ENCODE measurements at places on chromosomes 1 and 21. TPM values are rescaled to one million over a fixed set of nuclear protein-coding genes. Genes with fewer than 3 reads are reported as not detected.

The KCND3 gene
- under 0.01 TPM for total RNA-seq

The ANKRD34A gene
- total RNA-seq: 0.56 TPM

DNA sequence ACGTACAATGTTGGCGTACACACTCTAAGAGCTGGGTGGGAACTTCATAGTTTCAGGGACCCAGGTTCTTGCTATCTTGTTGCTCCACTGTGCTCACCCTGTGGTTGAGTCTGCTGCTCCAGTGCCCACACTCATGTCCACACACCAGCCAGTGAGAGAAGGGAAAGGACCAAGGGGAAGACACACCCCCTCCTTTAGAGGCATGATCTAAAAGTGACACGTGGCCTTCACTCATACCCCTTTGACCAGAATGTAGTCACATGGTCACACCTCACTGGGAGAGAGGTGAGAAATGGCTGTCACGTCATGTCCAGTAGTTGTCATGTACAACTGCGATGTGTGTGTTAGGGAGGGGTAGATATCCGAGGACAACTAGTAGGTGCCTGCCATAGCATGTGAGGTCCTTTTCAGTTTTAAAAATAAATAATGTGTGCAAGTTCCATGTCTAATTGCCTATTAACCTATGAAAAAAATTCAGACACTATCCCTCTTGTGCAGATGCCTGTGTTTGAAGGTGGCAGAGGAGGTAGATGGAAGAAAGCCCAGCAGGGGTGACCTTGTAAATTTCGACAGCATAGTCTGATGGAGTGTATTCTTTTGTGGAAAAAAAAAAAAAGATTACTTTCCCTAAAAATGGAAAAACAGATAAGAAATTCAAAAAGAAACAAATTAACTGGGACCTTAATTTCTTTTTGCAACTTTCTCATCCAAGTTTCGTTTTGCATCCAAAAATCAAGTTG lies 149.6 kb downstream of the C1orf21 start:
- H3K27me3 ChIP-seq: no peaks in the 10 kb centered on the region
- H3K4me1 ChIP-seq: no peaks in the 10 kb centered on the region
- H3K27ac ChIP-seq: no peak overlapping the region
- DNase-seq: no peak

DNA sequence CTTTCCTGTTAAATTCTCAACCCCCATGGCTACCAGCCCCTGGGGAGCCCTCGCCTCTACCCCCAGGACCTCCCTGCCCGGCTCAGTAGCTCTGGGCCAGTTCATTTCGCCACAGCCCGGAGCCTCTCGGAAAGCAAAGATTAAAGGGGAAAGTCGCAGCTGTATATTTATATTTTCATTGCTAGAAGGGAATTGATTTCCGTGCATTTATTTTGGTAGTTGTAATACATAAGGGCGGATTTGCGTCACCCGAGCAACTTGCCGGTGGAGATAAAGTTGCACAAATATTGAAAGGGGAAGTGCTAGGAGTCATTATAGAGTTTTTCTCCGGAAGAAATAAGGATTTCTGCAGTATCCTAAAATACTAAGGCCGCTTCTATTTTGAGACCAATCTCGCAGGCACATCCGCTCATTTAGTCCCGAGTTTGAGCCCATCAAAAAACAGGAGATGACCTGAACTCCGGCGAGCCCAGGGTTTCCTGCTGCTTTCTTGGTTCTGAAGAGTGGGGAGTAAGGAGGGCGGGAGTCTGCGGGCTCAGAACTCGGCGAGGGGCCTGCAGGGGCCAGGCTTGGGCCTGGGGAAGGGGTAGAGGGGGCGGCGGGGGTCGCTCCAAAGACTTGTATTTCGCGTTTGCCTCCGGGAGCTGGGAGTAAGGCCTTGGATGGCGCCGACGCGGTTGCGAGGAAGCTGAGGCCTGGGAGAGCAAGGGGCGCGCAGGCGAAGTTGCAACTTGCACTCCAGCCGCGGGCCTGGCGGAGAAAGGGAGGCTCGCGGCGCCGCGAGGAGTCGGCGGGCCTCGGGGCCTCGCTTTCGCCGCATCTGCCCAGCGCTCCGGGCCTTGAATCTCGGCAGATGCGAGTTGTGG lies 2.5 kb upstream of the HLX start:
- H3K27ac ChIP-seq: no peak overlapping the region
- peaks cover under 1% of the 10 kb centered on the region for H3K36me3 ChIP-seq
- no peak overlapping the region for H3K4me3 ChIP-seq
- DNase-seq: no peak
- peaks cover under 1% of the 10 kb centered on the region for H3K4me1 ChIP-seq
- H3K27me3 ChIP-seq: no peaks in the 10 kb centered on the region

The CELA2B gene
- total RNA-seq: not detected

GRCh38 chr1:61182049-61182448 lies 99.7 kb downstream of the NFIA start:
- no peak overlapping the region for H3K4me3 ChIP-seq
- H3K36me3 ChIP-seq: no peaks in the 10 kb centered on the region
- peaks cover 6% of the 10 kb centered on the region for H3K4me1 ChIP-seq
- no peak overlapping the region for H3K27ac ChIP-seq
- DNase-seq: peak; percentile 65

- H3K27ac ChIP-seq: peak within 1 kb of the TSS; percentile 60
- H3K4me3 ChIP-seq: no peak within 1 kb of the TSS
- H3K36me3 ChIP-seq: no peaks in the 10 kb centered on the region
- peaks cover 4% of the 10 kb centered on the region for H3K27me3 ChIP-seq
- DNase-seq: no peak
- peaks cover 17% of the 10 kb centered on the region for H3K4me1 ChIP-seq
These were observed at the start of gene CDA for GRCh38 chr1:20588634-20589225. CDA (plus strand) TSS chr1:20589097; CDS start chr1:20589130, 33 bp downstream.

- H3K4me3 ChIP-seq: no peak overlapping the region
- peaks cover 2% of the 10 kb centered on the region for H3K36me3 ChIP-seq
- no peak overlapping the region for H3K27ac ChIP-seq
- H3K4me1 ChIP-seq: peaks cover 2% of the 10 kb centered on the region
- DNase-seq: no peak
These were observed 9.8 kb downstream of the RSBN1 start for GRCh38 chr1:113802367-113803007.

- no peak overlapping the region for H3K27ac ChIP-seq
- H3K36me3 ChIP-seq: no peaks in the 10 kb centered on the region
- H3K4me3 ChIP-seq: no peak overlapping the region
- H3K27me3 ChIP-seq: peaks cover 75% of the 10 kb centered on the region
These were observed 18.3 kb upstream of the RNU1-4 start for GRCh38 chr1:16721871-16722641.

- no peaks in the 10 kb centered on the region for H3K36me3 ChIP-seq
- H3K27me3 ChIP-seq: peaks cover 4% of the 10 kb centered on the region
- peak; percentile 13 for DNase-seq
- no peak overlapping the region for H3K4me3 ChIP-seq
- no peaks in the 10 kb centered on the region for H3K4me1 ChIP-seq
These were observed 3.8 kb upstream of the PARS2 start for GRCh38 chr1:54768093-54768492.

DNA sequence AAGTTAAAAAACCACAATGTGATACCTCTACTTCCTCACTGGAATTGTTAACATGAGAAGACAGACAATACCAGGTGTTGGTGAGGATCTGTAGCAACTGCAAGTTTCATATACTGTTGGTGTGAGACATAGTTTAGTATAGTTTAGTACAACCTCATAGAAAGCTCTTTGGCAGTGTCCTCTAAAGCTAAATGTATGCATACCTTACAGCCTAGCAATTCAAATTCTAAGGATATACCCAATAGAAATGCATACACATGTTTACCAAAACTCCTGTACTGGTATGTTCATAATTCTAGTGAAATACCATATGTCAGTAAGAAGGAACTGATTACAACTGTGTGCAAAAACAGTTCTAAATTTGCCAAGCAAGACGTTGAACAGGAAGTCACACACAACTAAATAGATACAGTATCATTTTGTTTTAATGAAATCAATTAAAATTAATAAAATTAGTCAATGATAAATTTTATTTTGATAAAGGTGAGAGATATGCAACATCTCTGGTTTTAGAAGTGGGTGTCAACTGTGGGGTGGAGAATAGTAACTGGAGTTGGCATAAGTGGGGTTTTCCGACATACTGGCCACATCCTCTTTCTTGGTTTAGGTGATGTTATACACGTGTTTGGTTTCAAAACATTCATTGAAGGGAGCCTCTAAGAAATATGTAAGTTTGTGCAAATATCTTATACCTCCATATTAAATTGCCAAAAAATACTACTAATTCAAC lies 450.7 kb downstream of the PTPRC start:
- H3K36me3 ChIP-seq: no peaks in the 10 kb centered on the region
- DNase-seq: peak; percentile 15
- no peaks in the 10 kb centered on the region for H3K27me3 ChIP-seq

- H3K27me3 ChIP-seq: no peaks in the 10 kb centered on the region
- DNase-seq: peak; percentile 94
- peaks cover 5% of the 10 kb centered on the region for H3K4me1 ChIP-seq
- H3K36me3 ChIP-seq: no peaks in the 10 kb centered on the region
- H3K27ac ChIP-seq: peak overlapping the region; percentile 22
These were observed 96.6 kb downstream of the SEC16B start for GRCh38 chr1:177873238-177873637.

The KRTAP10-9 gene
- not detected for total RNA-seq

DNA sequence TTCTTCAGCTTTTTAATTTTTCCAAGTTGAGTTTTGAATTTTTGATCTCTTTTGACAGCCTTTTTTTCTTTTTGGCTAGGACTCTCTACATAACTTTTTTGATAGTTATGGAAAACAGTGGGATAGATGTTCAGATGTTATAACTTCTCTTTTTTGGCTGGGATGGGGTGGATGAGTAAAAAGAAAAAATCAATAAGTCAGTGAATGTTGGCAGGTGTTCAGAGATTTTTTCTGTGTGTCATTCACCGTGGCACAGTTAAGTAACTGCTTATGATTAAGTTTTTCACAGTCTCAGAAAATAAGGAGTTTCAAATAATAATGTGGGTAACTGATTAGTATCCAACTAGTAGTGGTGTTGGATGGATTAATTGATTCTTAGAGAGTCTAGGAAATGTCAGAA lies 24.0 kb downstream of the HS2ST1 start:
- H3K4me1 ChIP-seq: no peaks in the 10 kb centered on the region
- DNase-seq: peak; percentile 15
- H3K36me3 ChIP-seq: no peaks in the 10 kb centered on the region
- H3K27me3 ChIP-seq: no peaks in the 10 kb centered on the region
- no peak overlapping the region for H3K27ac ChIP-seq
- H3K4me3 ChIP-seq: no peak overlapping the region

DNA sequence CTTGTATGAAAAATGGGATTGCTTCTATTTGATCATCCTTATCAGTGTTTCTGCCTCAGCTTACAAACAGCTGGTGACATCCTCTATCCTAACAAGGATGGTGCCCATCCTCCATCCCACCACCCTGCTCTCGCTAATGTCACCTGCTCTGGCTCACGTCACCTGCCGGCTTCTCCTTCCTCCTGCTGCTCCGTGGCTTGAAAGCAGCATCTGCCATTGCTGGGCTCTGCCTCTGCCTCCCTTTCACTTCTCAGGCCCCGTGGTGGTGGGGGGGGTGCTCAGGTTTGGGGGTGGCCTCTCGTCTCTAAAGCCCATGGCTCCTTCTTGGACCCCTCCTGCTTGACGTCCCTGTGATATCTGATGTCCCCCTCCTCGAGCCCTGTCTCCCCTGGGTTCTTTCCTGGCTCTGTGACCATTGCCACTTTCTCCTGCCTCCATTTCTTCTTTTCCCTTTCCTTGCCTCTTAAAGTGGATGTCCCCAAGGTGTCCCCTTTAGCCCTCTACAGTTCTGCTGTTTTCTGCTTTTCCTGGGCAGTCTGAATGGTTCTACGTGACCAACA lies 135.5 kb upstream of the ERRFI1 start:
- H3K27ac ChIP-seq: no peak overlapping the region
- no peak for DNase-seq
- no peak overlapping the region for H3K4me3 ChIP-seq
- no peaks in the 10 kb centered on the region for H3K36me3 ChIP-seq
- H3K4me1 ChIP-seq: no peaks in the 10 kb centered on the region

The KCTD3 gene
- total RNA-seq: 51.7 TPM

The SELL gene
- not detected for total RNA-seq

DNA sequence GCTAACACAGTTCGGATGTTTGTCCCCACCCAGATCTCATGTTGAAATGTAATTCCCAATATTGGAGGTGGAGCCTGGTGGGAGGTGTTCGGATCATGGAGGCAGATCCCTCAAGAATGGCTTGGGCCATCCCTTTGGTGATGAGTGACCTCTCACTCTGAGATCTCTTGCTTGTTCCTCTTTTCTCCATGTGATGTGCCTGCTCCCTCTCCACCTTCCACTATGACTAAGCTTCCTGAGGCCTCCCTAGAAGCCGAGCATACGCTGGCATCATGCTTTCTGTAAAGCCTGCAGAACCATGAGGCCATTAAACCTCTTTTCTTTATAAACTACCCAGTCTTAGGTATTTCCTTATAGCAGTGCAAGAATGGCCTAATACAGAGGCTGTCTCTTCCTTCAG lies 8.1 kb upstream of the PLA2G5 start:
- no peaks in the 10 kb centered on the region for H3K27me3 ChIP-seq
- DNase-seq: no peak
- H3K4me3 ChIP-seq: no peak overlapping the region
- H3K27ac ChIP-seq: no peak overlapping the region

DNA sequence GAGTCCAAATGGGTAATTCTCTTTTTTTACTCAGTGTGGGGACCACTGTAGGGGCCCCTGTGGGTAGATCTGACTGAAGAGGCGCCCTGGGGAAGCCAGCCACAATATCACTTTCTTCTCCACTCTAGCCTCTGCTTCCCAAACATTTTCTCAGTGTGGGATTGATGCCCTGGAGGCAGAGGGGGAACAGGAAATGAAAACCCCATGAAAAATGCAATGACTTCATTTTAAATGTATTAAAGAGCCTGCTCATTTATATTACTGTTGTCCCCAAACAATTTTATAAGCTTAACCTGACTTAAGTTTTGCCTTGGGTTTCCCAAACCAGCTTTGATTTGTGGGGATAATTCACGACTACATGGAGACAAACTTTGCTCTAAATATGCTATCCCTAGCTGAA lies 181.9 kb downstream of the C1orf94 start:
- no peaks in the 10 kb centered on the region for H3K27me3 ChIP-seq
- DNase-seq: no peak
- H3K4me3 ChIP-seq: no peak overlapping the region
- H3K27ac ChIP-seq: no peak overlapping the region

DNA sequence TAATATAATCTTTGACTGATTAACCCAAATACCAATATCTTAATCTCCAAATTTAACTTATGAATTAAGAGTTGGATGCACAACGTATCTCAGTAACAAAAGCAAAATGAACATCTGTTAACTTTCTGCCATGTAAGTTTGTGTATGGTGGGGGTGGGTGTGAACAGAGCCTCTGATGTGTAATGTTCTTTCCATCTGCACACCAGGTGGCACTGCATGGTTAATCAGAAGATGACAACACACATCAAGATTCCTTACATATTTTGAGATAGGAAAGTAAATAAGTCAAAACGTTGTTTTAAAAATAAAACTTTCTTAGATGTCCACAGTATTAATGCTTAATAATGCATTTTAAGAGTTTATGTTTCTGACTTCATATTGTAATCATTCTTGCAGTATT lies 251.9 kb downstream of the DPYD start:
- no peak overlapping the region for H3K27ac ChIP-seq
- DNase-seq: peak; percentile 61
- no peaks in the 10 kb centered on the region for H3K4me1 ChIP-seq
- no peaks in the 10 kb centered on the region for H3K27me3 ChIP-seq
- no peaks in the 10 kb centered on the region for H3K36me3 ChIP-seq

The POLR3GL gene
- total RNA-seq: 10.3 TPM

Measured in IMR-90 (cell line).